ENCODE measurements at places on chromosomes 2 and 18.

DNA sequence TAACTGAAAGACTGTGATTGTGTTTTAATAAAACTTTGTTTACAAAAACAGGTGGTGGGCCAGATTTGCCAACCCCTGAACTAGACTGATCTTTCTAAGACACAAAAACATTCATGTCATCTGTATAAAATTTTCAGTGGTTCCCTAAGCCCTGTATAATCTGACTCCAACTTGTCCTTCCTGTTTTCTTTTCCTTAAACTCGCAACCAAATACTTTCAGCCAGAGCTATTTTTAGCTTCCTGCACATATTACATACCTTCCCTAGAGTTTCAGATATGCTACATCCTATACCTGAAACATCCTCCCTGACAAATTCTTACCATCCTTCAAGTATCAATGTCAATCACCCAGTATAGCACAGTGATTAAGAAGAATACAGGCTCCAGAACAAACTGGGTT, 4.8 kb downstream of the GCFC2 start:
- DNase-seq, result no peak

DNA sequence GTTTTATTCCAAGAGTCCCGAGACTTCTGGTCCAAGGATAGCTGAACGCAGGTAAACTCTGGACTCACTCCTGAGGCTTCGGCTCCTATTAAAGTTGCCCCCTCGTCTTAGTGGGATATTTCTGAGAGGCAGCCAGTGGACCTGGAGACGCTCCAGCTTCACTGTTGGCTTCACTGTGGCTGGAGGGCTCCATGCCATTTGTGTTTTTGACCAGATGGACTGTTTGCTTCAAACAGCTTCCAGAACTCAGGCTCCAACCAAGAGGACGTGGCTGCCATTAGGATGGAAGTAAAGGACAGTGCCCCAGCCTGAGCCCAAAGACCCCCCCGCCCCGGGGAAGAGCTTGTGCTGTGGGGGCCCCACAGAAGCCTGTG, 94.4 kb upstream of the LDAH start:
- no peak for DNase-seq

DNA sequence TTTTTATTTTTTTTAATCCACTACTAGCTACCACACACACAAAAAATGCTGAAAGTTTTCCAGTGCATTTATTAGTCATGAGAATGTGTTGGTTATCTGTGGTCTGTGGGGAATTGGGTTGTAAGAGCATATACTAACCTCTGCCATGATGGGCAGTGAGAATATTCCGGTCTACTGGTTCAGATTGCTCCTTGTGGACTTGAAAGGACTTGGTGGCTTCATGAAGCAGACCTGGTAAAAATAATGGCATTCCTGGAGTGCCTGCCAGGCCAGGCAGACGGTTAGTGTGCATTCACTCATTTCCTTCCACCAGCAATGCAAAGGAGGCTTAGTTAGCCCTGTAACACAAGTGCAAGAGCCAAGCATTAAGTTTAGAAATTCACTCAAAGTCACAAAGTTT, 150.8 kb downstream of the THSD7B start:
- DNase-seq, result no peak

DNA sequence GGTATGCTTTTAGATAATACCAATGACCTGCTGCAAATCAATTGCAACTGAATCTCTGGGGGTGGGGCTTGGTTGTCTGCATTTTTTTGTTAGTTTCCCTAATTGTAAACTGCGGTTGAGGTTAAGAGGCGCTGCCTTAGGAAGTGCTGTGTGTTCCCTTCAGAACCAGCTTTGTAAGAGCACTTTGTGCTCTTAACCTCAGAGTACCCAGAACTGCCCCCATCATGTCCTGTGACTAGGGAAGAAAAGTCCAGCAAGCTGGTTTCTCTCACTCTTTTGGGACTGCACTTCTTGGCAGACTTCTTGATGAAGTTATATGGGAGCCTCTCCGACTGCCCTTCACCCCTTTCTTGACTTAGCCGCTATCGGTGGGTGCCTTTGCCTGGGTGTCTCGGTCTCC, 245.5 kb upstream of the CXCR4 start:
- DNase-seq, result no peak

DNA sequence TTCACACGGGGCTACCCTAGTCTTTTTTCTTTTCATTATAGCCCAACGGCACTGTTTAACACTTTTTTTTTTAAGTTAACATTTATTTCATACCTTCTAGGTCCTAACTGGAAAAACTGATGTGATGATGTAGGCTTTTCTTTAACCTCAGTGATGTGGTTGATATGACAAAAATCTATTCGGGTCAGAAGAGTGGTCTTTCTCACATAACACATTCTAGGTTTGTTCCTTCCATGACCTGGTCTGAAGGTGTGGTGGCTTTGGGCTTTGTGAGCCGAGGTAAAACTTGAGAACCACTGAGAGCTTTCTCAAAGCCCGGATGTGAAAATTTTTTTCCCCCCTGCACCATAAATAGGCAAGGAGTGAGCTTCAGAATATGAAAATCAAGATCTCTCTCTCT, 44.2 kb downstream of the GPD2 start:
- no peak for DNase-seq

DNA sequence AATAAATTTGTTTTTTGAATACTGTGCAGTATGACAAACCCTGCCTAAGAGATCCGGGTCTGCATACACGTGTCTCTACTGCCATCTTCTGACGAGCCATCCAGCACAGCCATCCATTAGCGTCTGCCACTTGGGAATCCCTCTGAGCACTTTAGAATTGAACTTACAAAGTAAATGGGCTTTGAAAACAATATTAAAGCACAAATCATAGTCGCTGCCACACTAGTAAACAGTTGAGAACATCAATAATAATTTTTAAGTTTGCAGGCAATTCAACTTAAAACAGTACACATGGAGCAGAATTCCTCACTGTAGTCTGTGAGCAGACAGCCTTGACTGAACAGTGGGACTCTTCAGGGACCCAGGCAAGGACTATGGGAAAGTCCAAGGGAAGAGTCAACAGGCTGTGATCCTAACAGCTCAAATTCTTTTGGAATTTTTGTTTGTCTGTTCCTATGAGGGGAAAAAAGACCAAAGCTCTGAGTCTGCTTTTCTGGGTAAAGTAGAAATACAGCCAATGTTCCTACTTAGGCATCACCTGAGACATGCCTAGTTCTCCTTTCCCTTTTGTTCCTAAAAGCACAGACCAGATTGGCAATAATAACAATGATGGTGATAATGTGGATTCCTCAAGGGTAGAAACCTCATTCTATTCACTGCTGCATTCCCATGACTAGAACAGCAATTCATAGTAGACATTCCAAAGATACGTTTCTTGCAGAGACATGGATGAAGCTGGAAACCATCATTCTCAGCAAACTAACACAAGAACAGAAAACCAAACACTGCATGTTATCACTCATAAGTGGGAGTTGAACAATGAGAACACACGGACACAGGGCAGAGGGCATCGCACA, 92.9 kb downstream of the MREG start:
- DNase-seq, result peak; percentile 77

DNA sequence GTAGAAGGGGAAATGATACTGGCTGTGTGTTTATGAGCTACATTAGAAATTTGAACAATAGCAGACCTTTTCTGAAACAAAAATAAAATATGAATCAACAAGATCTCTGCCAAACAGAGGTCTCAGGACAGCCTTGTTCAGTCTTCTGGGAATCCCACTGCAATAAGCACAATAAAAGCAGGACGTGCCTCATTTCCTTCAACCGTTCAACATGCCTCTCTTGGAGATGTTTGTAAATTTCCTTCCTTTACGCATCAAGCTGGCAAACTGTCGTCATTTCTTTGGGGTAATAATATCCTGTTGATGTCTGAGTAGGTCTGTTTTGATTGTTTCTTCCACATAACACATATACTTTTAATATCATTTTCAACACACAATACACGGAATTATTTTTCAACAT, 77.2 kb downstream of the TCF4 start:
- DNase-seq, result no peak

DNA sequence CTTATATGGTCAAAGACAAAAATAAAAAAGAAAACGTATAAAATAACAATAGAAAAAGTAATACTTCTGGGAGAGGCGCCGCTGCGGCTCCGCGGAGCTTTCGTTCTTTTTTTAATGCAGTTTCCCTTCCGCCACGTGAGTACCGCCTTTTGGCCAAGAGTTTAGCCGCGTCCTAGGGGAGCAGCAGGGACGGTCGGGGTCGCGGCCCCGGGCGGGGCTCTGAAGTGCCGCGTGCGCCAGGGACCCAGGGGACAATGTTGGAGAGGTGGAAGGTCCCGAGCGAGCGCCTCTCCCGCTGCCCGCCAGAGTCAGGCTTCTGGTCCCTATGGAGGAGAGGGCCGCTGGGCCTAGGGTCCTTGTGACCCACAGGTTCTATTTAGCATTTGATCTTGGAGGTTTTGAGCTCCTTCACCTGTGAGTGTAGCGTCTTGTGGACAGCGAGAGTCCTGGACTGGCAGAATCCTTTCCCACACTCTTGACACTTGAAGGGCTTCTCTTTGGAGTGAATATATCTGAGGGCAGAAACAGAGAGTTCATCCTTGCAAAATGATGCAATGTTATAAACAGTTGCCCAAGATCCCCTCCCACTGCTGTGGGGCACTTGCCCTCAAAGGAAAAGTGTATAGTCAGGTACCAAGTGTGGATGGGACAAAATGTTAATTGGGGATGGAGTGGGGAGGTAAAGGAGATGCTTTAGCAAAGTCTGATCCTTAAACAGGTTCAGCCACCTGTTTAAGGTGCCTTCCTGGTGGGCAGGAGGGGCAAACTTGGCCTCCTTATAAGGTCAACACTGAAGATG, 6.3 kb downstream of the OSR1 start:
- DNase-seq, result no peak

GRCh38 chr2:20205915-20206524, 18.9 kb downstream of the SDC1 start:
- no peak for DNase-seq

DNA sequence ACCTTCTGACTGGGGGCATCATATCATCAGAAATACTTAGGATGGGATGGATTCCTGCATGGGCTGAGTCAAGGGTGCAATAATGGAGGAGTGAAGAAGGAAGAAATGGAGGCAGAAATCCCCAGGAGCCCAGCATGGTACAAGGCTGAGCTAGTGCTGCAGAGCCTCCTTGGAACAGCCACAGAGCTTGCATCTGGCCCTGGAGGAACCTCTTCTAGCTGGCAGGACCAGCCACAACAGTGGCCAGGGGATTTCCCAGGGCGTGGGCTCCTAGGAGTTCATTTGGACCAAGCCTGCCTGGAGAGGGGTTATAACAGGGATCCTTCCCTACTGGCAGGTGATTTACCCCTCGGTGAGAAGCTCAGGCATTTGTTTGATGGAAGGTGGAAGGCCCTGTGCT, 4.7 kb upstream of the IL37 start:
- no peak for DNase-seq
